Type B pancreatic cell (in vitro differentiated cells): ENCODE measurements at places on chromosomes 2 and 18.

DNA sequence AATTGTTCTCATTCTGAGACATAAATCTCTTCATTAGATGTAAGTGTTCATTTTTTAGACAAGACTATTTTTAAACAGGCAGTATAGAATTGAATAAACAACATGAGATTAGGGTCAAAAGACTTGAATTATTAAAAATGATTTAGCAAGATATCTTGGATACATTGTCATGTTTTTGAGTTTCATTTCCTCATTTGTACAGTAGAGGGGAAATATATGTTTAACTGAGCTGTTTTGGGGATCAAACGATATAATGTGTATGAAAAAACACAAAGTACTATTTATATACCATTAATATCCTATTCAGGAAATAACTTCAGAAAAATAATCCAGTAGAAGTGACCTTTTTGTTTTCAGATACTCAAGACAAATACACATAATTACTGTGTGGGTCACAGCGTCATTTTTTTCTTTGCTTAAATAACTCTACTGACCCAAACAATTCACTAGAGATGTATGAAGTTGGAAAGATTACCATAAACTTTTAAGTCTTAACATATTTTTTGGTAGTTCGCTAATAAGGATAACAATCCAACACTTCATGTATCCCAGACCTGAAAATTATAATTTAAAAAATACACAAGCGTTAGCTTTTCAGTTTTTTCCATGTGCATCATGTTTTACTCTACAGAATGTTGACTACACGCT lies 896 bp upstream of the ASXL3 start:
- DNase-seq, result no peak

- DNase-seq, result peak; percentile 79
Measured at GRCh38 chr2:231674587-231675338, 33.6 kb upstream of the PTMA start.

- DNase-seq, result no peak
Measured at GRCh38 chr18:44343570-44343969, 337.1 kb upstream of the SETBP1 start.

- no peak for DNase-seq
Measured at GRCh38 chr2:120348737-120349439, 3.0 kb downstream of the INHBB start.

DNA sequence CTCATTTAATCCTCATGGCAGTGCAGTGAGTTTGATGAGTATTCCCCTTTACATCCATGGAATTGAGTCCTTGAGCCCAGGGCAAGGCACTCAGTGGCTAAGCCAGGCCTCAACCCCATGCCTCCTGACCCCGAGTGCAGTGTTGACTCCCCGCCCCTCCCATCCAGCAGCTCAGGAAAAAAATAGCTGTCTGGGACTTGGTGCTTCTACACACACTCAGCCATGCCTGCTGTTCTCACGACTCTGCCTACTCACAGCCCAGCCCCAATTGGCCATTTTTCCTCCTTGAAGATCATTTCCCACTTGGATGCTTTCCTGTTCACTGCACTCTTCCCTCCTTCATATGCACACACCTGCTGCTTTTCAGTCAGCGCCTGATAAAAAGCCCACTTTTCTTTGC lies 8.8 kb downstream of the FOSL2 start:
- DNase-seq, result no peak

DNA sequence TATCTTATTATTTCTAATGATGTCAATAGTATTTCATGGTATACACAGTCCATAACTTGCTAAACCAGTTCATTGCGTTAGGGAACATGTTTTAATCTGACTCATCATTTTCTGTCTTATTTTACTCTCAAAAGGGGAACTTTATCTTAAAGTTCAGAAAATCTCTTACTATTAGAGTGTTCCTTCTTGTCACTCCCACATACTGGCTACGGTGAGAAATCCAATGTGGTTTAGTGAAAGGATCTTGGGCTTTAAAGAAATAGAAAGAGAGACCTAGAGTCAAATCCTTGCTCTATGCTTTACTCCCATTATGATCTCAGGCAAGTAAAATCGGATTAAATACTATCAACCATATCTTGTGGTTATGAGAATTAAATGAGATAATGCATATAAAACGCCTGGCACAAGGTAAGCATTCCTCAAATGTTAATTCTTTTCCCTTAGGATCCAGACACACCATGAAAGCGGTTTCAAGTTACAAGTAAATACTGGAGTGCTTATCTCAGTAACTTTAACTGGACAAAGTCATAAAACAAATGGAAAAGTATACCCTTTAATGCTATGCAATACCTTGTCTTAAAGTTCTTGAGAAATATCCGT lies 576.0 kb downstream of the ARHGAP15 start:
- no peak for DNase-seq

DNA sequence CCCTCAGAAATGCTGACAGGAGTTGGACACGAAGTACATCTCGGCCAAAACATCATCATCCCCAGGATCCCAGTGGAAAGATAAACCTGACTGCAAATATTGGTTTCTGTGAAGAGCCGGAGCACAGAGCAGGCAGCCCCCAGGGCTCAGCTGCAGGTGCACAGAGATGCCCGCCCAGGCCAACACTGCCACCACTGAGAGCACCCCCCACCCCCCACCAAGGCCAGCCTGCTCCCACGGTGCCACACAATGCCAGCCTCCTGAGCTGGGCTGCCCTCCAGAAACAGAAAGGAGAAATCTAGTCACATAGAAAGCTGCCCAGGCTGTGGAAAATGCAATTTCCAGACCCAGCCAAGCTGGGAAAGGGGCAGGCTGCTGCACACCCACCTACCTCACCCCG lies 71.7 kb downstream of the GALNT14 start:
- DNase-seq, result no peak

GRCh38 chr18:48536516-48536915 lies 2.3 kb upstream of the CTIF start:
- no peak for DNase-seq

DNA sequence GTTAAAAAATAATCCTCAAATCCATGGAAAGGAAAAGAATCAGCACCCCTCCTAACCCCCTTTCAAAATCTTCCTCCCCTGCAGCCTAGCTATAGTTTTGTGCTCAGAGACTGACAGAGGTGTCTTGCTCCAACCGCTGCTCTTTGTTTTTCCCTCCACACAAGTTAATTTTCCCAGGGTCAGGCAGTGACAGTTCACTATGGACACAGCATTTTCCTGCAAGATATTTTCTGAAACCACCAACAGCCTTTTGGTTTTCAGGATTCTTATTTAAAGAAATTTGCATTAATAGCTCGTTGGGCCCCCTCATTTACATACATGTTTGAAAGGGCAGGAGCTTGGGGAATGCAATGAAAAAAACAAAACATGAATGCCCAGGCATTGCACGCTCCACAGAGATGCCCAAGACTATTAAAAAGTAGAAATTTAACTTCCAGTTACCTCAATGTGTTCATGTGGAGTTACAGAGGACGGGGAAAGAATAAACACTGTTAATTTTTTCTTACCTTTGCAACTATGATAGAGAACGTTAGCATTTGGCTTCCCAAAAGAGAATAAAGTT lies 71.4 kb upstream of the CXCR4 start:
- no peak for DNase-seq

DNA sequence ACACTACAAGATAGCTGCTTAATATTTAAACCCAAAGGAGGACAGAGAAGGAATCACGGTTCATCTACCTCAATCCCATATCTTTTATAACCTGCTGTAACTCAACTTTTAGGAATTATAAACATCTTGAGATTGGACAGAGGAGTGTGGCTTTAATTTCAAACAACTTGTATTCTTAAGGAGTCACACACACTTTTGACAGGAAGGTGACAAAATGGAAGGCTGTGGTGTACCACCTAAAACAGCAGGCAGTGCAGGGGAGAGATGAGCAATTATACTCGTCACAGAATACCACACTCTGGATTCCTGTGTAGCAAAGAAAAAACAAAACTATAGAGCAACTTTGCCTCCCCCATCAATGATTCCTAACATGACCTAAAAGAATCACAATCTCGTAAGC lies 194.8 kb downstream of the ZEB2 start:
- DNase-seq, result no peak

DNA sequence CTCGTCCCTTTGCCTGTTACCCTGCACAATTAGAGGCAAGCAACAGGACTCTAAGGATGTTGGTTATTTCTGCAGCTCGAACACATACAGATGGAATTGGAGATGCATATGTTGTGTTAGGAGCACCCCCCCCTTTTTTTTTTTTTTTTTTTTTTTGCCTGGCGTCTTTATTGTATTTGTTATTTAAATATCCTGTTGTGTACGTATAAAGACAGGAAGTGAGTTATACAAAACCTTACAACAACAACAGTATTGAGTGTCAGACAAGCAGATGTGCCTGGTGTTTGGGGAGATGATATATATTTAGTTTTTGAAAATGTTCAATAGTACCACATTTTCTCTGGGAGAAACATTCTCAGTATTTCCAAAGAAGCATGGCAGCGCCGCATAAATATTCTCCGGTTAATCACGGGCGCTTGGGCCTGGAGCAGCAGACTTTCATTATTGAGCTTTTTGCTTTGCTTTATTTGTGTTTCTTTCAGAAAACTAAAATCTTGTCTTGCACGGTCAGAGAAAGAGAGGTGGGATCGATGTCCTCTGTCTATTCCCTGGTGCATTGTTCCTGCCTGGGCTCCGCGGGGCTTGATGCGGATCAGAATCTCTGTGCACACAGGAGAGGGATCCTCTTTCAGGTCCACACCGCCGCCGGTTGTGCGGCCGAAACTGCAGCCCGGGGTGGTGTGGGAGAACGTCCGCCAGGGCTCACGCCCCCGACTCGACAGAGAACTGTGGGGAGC lies 23.2 kb upstream of the ZNF516 start:
- no peak for DNase-seq

DNA sequence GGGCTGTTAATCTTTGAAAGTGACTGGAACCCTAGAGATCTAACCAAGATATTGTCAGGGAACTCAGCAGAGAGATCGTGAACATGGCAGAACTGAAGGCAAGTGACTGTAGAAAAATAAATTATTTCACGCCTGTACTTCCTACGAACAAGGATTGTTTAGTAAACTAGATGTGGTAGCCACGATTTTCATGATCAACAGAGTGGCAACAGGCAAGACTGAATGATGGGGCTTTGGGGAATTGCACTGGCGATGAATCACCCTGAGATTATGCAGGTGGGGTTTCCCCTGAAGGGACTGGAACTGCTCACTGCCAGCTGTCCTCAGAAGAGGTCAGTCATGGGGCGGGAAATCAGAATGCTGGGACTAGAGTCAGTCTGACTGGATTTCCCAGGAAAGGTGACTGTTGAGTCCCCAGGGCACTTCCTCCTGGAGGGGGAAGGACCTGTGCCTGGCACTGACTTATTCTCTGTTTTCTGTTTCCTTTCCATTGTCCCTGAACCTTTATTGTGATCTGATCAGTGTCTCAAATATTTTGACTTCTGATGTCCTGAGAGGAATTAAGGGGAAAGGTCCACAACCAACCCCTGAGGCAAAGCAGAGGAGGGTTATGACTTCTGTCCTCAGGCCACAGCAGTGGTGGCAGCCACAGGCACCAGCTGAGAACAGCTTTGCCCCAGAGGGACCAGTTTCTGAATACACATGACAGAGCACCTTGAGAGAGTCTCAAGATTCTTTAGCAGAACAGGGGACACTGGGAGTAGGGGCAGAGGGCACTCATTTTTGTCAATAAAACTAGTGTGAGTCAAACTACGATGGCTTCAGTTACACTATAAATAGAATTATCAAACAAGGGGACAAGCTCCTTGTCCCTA lies 70.0 kb downstream of the NAB1 start:
- no peak for DNase-seq

- no peak for DNase-seq
Measured at GRCh38 chr18:58405107-58405898, 223.6 kb downstream of the ALPK2 start.

DNA sequence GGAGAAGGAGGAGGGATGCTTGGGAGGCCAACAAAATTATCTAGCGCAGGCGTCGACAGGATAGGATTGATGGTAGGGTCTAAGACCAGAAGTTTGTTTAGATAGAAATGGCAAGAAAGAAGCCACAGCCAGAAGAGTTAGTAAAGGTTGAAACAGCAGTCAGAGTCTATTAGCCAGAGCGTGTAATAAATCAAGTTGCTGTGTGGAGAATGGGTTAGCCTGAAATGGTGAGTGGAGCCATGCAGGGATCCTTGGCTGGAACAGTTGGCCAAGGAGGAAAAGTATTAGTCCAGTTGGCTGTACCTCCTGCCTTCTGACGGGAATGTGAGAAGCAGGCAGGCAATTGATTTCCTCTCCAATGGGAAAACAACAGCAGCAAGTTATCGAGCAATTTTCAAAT lies 190.7 kb upstream of the CCDC68 start:
- no peak for DNase-seq

- no peak for DNase-seq
Measured at GRCh38 chr2:180156651-180157050, 149.6 kb upstream of the CWC22 start.

GRCh38 chr2:191363267-191363666 lies 118.1 kb downstream of the MYO1B start:
- DNase-seq, result no peak

DNA sequence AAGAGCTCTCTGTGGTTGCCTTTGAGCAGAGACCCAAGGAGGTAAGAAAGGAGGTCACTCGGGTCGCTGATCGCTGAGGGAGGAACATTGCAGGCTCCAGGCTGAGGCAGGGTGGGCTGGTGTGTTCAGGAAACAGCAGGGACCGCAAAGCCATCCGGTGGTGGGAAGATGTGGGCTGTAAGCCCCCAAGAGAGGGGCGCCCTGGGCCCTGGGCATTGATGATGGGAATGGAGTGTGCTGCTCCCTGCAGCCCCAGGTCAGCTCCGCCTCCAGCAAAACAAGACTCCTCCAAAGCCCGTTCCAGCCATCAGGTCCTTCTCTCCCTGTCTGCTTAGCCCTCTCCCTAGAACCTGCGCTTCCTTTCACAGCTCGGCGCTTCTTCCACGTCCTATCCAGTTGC lies 229.7 kb downstream of the KLHL29 start:
- no peak for DNase-seq

DNA sequence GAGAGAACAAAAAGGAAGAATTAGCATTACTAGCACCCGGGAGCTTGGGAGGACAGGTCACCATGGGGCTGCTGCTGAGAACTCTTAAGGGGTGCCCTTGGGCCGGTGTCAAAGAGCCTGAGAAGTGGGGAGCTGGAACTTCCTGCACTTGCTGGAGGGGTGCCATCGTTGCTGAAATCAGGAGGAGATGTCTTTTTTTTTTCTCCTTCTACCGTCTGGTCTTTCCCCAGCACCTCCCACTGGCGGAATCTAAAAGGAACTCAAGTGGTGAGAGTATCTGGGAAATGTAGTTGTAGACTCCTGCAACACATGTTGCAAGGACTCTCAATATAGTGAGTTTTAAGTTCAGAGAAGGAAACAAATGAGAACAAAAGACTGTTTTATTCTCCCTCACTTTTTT lies 6.1 kb upstream of the AMMECR1L start:
- no peak for DNase-seq
